Heart right ventricle (tissue), 16 donors: ENCODE measurements at places on chromosomes 4 and X. TPM values are rescaled to one million over a fixed set of nuclear protein-coding genes. Genes with fewer than 3 reads are reported as not detected.
A peak's percentile ranks its signal among the peaks of the same experiment; 100 is the strongest.

The PAGE5 gene
- polyA plus RNA-seq, result not detected

DNA sequence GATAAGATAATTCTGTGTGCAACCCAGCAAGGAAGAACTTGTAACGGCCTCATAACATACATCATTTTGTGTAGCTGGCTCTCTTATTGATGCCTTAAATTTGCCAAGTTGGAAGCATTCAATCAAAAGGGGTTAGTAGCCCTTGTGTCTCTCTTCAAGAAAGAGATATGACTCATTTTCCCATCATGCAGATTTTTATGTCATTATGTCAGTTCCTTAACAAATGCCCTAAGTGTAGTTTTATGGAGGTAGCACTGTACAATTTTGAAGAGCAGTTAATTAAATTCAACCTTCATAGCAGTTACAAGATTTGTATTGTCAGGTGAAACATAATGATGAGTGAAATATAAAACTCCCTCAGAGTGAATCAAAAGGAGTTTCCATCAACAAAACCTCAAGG, 215.6 kb downstream of the GRIA3 start:
- no peak for DNase-seq
- no peaks in the 10 kb centered on the region for H3K36me3 ChIP-seq
- H3K27me3 ChIP-seq, result no peaks in the 10 kb centered on the region
- H3K4me1 ChIP-seq, result no peaks in the 10 kb centered on the region
- H3K4me3 ChIP-seq, result no peak overlapping the region

The MAGED4B gene
- 2.1 TPM for polyA plus RNA-seq

The PSAPL1 gene
- not detected for polyA plus RNA-seq

DNA sequence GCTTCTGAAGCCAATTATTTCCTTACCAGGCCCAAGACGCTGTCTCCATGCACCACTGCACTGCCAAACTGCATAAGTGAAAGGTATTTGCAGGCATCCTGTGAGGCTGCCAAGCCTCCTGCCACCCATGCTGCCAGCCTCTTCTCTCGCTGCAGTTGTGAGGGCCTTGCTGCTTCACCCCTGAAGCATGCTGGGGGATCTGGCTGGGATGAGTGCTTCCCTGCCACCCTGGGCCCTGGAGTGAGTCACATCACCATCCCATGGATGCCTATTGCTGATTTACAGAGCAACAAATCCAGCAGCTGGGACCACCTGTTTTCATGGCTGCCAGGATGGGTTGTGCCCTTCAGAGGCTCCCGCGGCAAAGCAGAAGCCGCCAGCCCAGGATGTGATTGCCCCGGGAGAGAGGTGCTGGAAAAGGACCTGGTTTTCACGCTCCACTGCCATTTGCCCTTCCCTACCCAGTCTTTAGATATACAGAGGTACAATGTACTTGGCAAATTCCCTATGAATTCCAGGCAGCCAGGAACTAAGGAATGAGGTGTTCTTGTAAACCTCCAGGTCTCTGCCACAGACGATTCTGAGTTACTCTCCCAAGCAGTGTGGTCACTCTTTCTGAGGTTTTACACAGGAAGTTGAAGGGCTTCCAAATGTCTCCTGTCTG, 41.5 kb upstream of the PTCHD1 start:
- H3K27me3 ChIP-seq, result no peaks in the 10 kb centered on the region
- H3K27ac ChIP-seq, result no peak overlapping the region
- DNase-seq, result no peak
- H3K4me3 ChIP-seq, result no peak overlapping the region

The WDR17 gene
- polyA plus RNA-seq, result 0.29 TPM

- no peak for DNase-seq
- no peaks in the 10 kb centered on the region for H3K36me3 ChIP-seq
- H3K27me3 ChIP-seq, result no peaks in the 10 kb centered on the region
- no peak overlapping the region for H3K27ac ChIP-seq
These were observed 9.4 kb upstream of the ADH1B start for GRCh38 chr4:99330648-99331047.

GRCh38 chr4:71453531-71453930, 114.7 kb downstream of the SLC4A4 start:
- no peak for DNase-seq
- H3K4me1 ChIP-seq, result no peaks in the 10 kb centered on the region
- no peak overlapping the region for H3K27ac ChIP-seq
- no peaks in the 10 kb centered on the region for H3K36me3 ChIP-seq
- H3K27me3 ChIP-seq, result no peaks in the 10 kb centered on the region
- no peak overlapping the region for H3K4me3 ChIP-seq

The DCAF12L1 gene
- polyA plus RNA-seq, result not detected

The NDP gene
- polyA plus RNA-seq, result not detected

GRCh38 chr4:37977471-37978247, 17.5 kb downstream of the PTTG2 start:
- no peaks in the 10 kb centered on the region for H3K36me3 ChIP-seq
- H3K27me3 ChIP-seq, result no peaks in the 10 kb centered on the region
- peak overlapping the region; percentile 86 for H3K27ac ChIP-seq
- peaks cover 47% of the 10 kb centered on the region for H3K4me1 ChIP-seq
- DNase-seq, result peak; percentile 79
- peak overlapping the region; percentile 98 for H3K4me3 ChIP-seq

The SPANXN3 gene
- not detected for polyA plus RNA-seq

DNA sequence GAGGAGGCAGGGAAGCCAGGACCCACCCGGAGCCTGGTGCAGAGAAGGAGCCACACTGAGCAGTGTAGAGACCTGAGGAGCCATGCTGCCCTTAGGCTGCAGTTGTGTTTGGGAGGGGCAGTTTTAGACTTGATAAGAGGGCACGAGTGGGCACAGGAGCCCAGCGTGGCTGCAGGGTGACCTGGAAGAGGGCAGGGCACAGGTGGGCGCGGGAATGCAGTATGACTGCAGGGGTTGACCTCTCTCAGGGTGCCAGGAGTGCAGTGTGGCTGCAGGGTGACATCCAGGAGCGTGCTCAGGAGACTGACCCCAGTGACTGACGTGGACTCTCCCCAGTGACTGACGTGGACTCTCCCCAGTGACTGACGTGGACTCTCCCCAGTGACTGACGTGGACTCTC, 14.6 kb upstream of the WDR1 start:
- H3K4me3 ChIP-seq, result no peak overlapping the region
- H3K4me1 ChIP-seq, result peaks cover 4% of the 10 kb centered on the region
- no peaks in the 10 kb centered on the region for H3K27me3 ChIP-seq
- H3K27ac ChIP-seq, result no peak overlapping the region
- DNase-seq, result no peak

The PRRG3 gene
- polyA plus RNA-seq, result 0.20 TPM

The FANCB gene
- 0.13 TPM for polyA plus RNA-seq

DNA sequence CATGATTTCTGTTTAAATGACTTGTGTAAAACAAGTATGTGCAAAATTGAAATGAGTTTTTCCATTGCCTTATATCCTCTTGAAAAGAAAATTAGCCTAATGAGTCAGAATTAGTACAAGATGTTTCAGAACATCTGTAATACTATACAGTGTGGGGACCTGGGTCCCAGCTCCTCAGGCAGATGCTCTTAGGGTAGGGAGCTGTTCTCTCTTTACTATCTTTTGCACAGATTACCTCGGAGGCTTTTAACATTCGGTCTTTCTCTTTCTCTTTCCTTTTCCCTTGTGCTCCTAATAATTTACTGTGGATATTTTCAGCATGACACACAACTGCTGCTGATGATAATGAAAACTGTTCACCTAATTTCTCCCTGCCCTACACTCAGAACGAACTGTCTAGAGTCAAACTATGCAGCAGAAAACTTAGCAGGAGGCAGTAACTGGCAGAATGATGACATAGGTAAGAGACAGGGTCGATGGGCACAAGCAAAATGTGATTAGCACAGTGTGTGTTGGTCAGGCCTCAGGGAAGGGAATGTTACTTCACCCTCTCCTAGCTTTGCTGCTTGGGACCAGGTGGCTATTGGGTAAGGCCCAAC, 455.3 kb downstream of the PDHA2 start:
- no peaks in the 10 kb centered on the region for H3K4me1 ChIP-seq
- H3K36me3 ChIP-seq, result no peaks in the 10 kb centered on the region
- H3K27me3 ChIP-seq, result no peaks in the 10 kb centered on the region
- DNase-seq, result no peak
- H3K4me3 ChIP-seq, result no peak overlapping the region

- H3K27me3 ChIP-seq, result no peaks in the 10 kb centered on the region
- H3K27ac ChIP-seq, result no peak overlapping the region
- H3K4me3 ChIP-seq, result no peak overlapping the region
- H3K4me1 ChIP-seq, result no peaks in the 10 kb centered on the region
- no peaks in the 10 kb centered on the region for H3K36me3 ChIP-seq
These were observed 103.1 kb upstream of the TEX13D start for GRCh38 chrX:124229374-124229773.

DNA sequence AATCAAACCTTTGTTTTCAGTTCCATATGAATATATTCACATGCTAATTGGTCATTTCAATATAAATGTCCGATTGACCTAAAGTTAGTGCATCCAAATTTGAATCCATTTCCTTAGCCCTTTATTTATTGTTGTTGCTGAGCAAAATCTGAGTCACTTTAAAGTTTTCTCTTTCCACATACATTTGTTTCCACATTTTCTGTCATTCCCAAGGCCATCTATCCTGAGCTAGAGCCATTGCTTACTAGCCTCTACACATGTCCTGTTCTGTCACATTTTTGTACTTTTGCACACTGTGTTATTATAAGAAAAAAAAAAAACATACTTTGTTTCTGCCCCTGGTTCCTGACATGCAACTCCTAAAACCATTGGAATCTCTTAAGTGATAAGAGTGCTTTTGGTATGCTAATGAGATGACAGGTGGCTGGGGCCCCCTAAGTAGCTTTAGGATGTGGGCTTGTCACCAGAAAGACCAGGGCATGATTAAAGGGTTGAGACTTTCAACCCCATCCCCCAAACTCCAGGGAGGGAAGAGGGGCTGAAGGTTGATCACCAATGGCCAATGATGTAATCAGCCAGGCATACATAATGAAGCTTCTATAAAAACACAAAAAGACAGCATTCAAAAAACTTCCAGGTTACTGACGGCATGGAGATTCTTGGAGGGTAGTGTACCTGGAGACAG, 353.3 kb upstream of the MAGEB16 start:
- no peak overlapping the region for H3K27ac ChIP-seq
- DNase-seq, result no peak
- H3K36me3 ChIP-seq, result no peaks in the 10 kb centered on the region
- no peak overlapping the region for H3K4me3 ChIP-seq

- H3K4me3 ChIP-seq, result no peak overlapping the region
- no peaks in the 10 kb centered on the region for H3K27me3 ChIP-seq
- H3K27ac ChIP-seq, result no peak overlapping the region
- no peak for DNase-seq
These were observed 55.7 kb upstream of the NUDT6 start for GRCh38 chr4:122978109-122978508.

DNA sequence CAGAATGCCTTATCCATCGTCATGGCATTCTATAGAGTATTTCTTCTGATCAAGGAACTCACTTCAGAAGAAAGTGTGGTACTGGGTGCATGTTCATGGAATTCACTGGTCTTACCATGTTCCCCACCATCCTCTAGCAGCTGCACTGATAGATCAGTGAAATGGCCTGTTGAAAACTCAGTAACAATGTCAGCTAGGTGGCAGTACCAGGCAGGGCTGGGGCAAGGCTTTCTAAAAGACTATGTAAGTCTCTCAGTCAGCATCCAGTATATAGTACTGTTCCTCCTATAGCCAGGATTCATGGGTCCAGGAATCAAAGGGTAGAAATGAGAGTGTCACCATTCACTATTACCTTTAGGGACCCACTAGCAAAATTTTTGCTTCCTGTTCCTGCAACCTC, 15.8 kb upstream of the LDB2 start:
- H3K4me1 ChIP-seq, result peaks cover 7% of the 10 kb centered on the region
- no peak overlapping the region for H3K27ac ChIP-seq
- DNase-seq, result no peak
- no peak overlapping the region for H3K4me3 ChIP-seq

DNA sequence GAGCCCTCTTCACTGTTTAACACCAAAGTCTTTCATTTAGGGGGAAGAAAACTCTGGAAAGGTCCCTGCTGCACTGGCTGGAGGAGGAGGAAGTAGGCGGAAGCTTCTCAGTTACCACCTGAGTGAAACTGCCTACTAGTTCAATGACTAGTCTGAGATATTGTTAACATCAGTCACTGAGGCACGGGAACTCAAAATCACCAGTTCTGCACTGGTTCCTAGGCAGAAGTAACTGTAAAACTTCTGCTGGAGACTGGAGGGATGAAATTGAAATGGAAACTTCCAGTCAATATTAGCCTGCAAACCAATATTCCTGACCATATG, 178.3 kb downstream of the SNCA start:
- no peak for DNase-seq
- H3K27ac ChIP-seq, result no peak overlapping the region
- no peaks in the 10 kb centered on the region for H3K36me3 ChIP-seq
- H3K4me3 ChIP-seq, result no peak overlapping the region

DNA sequence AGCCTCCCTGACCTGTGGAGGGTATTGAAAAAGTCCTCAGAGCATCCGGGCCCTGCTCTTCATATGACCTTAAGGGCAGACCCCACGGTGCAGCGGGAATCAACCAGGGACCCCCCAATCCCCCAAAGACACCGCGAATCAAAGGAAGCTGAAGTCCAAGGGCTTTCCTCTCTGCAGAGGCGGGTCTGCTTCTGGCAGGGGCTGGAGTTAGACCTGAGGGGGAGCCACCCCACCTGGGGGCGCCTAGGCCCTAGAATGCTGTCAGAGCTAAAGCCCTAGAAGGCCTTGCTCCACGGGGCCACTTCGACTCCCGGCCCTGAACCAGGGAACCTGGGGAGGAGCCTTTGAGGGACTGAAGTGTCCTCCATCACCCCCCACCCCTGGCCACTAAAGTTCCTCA, 2.8 kb upstream of the HAUS7 start:
- peaks cover 7% of the 10 kb centered on the region for H3K4me1 ChIP-seq
- no peak overlapping the region for H3K4me3 ChIP-seq
- no peaks in the 10 kb centered on the region for H3K36me3 ChIP-seq
- DNase-seq, result no peak

GRCh38 chrX:136162827-136163570, 15.7 kb downstream of the FHL1 start:
- H3K27ac ChIP-seq, result peak overlapping the region; percentile 52
- H3K4me3 ChIP-seq, result no peak overlapping the region
- no peaks in the 10 kb centered on the region for H3K27me3 ChIP-seq
- H3K4me1 ChIP-seq, result peaks cover 6% of the 10 kb centered on the region

The SSX4B gene
- polyA plus RNA-seq, result not detected

- no peaks in the 10 kb centered on the region for H3K4me1 ChIP-seq
- no peak for DNase-seq
- peaks cover 64% of the 10 kb centered on the region for H3K27me3 ChIP-seq
- peak overlapping the region; percentile 11 for H3K4me3 ChIP-seq
- H3K36me3 ChIP-seq, result no peaks in the 10 kb centered on the region
- no peak overlapping the region for H3K27ac ChIP-seq
These were observed 53.9 kb upstream of the ZNF157 start for GRCh38 chrX:47316276-47317025.

DNA sequence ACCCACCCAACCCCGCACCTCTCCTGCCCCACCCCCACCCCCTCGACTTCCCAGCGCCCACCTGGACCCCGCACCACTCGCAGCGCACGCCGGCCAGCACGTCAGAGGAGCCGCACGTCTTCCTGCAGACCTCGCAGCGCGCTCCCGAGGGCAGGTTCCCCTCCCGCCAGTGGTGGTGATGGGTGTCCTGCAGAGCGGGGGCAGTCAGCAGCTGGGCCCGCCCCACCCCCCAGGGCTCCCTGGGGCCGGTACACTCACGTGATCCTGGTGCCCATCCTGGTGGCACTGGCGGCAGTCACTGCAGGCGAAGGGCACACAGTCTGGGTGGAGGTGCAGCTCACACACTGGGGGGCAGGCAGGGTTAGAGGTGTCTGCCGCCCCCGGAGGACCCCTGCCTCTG, 5.1 kb downstream of the DGKQ start:
- H3K4me1 ChIP-seq, result peaks cover 30% of the 10 kb centered on the region
- H3K27me3 ChIP-seq, result no peaks in the 10 kb centered on the region
- H3K4me3 ChIP-seq, result no peak overlapping the region

The ADH7 gene
- not detected for polyA plus RNA-seq

The CDKL5 gene
- 1.1 TPM for polyA plus RNA-seq
